ENCODE measurements at places on chromosomes 12 and 14. TPM values are rescaled to one million over a fixed set of nuclear protein-coding genes. Genes with fewer than 3 reads are reported as not detected.

Gene CLEC6A
- total RNA-seq: not detected

Gene VSIG10
- total RNA-seq: 3.6 TPM

Gene CLEC4A
- not detected for total RNA-seq

Gene PLEKHG7
- total RNA-seq: not detected

Gene NGB
- total RNA-seq: not detected

Gene CELA1
- total RNA-seq: not detected

DNA sequence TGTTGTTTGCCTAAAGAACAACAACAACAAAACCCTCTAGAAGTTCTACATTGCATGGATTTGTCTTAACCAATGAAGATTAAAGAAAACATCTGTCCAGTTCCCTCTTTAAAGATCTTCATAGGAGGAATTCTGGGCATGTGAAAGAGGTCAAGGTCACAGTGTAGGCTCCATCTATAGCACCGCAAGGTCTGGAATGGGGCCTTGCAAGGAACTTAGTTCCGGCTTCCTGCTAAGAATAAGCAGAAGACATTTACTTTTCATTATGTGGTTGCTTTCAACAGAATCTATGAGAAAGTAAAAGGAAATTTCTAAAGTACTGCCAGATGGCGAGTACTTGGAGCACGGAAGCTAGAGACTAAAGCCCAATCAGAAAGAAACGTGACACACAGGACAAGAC lies 57.2 kb upstream of the GNPNAT1 start:
- DNase-seq: no peak

GRCh38 chr12:70840656-70841350 lies 79.7 kb downstream of the PTPRR start:
- DNase-seq: no peak

- no peak for DNase-seq
Observed at GRCh38 chr12:50785406-50786001, 21.6 kb downstream of the ATF1 start.

DNA sequence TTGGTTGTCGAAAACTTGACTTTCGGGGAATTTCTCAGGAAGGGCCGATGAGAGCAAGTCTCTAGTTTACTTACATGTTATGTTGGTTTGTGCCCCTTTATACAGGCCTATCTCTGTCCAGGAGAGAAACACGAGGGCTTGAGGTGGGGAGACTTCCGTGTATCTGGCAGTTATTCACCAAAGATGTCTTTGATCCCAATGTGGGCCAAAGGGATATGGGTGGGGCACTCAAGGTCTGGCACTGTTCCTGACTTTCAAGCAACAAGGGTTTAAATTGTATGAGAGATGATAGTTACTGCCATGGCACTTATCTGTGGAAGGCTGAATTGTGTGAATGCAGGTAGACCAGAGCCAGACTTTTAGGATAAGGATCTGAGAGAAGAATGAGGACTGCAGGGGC lies 137.2 kb upstream of the DHRS4 start:
- no peak for DNase-seq

DNA sequence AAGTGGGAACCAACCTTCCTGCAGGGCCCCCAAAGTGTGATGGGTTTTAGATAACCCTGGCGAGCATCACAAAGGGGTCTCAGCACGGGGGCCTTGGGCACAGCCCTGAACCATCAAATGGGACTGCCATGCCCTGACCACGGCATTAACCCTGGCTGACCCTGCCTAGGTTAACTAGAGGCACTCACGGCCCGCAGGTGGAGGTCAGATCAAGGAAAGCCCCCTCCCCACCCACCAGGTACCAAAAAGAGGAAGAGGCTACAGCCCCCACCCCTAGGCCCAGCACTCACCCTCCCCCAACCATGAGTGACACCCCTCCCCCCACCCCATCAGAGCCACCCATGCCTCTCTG lies 42.5 kb downstream of the CCNK start:
- no peak for DNase-seq

- no peak for DNase-seq
Observed at GRCh38 chr12:80017261-80017870, 82.0 kb upstream of the OTOGL start.

Data from activated T-cell treated with anti-CD3 and anti-CD28 coated beads, Interleukin-2, amount 50 U/mL, for 4 hours (primary cell).